ENCODE measurements at places on chromosomes 1 and 21.

- DNase-seq = no peak
Observed at GRCh38 chr1:200699871-200700270, 30.2 kb upstream of the DDX59 start.

DNA sequence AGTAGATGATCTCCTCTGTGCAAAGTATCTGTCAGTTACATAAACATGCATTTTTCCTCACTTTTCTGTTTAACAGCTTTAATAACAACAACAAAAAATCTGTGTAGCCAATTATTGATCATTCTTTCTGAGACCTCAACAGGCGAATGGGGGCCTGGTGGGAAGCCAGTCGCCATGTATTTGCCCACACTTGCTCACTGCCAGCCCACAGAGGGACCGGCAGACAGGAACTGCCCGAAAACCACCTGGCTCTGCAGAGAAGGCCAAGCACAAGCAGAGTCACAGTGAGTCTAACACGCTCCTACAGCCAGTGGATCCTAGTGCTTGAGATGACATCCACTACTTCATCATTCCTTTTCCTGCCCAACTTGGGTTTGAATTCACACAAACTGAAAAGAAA is 56.1 kb downstream of the NPHP4 start:
- DNase-seq = no peak

- no peak for DNase-seq
Observed at GRCh38 chr1:184214128-184214527, 162.6 kb downstream of the TSEN15 start.

DNA sequence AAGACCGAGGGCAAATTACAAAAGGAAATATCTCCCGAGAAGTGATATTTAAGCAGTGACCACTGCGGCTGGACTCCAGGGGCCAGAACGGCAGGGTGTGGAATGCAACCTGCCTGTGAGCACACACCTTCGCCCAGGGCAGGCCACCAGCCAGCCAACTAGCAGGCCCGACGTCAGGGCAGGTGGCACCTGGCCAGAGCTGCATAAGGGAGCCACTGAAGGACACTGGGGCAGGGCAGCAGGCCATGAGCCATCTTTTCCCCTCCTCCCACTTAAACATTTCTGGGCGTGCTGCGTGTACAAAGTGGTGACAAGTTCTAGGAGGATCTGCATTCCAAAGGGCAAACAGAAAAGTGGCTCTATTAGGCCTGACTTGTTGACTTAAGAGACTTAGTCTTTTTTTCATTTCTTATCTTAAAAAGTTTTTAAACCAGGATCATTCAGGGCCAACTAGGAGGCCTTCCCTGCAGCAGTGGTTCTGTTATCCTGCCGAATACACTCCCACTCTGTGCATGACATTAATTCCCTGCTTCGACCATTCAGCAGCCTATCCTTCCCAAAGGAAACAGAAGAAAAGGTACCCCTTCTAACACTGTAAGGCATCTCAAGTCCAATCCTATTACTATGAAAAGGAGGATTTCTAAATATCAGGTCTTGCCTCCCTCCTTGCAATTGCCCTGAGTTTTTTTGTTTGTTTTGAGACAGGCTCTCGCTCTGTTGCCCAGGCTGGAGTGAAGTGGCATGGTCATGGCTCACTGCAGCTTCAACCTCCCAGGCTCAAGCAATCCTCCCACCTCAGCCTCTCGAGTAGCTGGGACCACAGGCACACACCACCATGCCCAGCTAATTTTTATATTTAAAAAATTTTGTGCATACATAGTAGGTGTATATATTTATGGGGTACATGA is 96.3 kb downstream of the BCAR3 start:
- DNase-seq = peak; percentile 96

- peak; percentile 71 for DNase-seq
Observed at GRCh38 chr21:32772281-32773047, 909 bp upstream of the PAXBP1 start.

- no peak for DNase-seq
Observed at GRCh38 chr21:45634511-45635183, 8.9 kb upstream of the PCBP3 start.

DNA sequence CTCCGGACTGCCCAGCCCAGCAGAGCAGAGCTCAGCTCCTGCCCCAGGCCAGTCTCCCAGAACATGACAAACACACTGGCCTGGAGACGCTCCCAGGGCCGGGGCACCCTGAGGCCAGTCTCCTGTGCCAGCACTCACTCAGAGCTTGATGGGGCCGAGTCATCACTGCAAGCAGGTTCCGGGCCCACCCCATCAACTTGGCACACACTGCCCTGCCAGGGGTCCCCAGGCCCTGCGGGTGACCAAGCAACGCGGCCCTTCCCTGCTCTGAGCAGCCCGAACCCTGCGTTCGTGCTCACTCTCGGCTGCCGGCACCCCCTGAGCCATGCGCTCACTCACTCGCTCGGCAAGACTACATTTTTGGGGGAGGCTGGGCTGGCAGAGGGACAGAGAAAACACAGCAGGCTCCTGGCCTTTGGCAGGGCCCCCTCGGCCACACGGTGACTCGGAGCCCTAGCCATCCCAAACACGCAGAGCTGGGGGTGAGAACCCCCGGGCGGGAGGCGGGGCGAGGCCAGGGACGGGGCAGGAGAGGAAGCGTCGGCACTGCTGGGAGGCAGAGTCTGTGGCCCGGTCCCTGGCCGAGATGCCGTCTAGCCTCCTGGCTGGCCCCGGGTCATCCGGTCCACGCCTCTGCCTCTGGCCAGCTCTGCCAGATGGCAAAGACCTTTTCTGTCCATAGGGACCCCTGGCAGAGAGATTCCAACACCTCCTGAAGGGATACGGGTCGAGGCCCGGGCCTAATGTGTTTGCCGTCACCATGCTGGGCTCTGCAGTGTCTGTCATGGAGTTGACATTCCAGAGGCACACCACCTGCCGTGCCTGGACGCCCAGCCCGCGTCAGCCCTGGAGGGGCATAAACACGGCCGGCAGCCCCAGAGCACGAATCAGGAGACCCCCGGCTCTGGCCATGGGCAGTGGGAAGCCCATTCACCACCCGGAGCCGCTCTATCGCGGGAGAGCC is 68.0 kb downstream of the MEGF6 start:
- peak; percentile 97 for DNase-seq

DNA sequence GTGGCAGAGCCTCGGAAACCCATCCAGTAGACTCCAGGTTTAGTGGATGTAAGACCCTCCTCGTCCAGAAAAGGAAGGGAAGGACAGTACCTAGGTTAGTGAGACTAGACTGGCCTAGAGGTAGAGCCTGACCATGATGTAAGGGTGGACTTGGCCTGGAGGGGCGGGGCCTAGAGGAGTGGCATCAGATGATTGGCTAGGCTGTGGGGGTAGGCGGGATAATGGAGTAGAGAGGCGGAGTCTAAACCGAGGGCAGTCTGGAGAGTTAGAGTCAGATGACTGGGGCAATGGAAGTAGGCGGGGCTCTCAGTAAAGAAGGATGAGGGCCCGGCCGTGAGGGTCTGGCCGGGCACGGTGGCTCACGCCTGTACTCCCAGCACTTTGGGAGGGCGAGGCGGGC is 70.1 kb downstream of the EPHB2 start:
- DNase-seq = peak; percentile 76

DNA sequence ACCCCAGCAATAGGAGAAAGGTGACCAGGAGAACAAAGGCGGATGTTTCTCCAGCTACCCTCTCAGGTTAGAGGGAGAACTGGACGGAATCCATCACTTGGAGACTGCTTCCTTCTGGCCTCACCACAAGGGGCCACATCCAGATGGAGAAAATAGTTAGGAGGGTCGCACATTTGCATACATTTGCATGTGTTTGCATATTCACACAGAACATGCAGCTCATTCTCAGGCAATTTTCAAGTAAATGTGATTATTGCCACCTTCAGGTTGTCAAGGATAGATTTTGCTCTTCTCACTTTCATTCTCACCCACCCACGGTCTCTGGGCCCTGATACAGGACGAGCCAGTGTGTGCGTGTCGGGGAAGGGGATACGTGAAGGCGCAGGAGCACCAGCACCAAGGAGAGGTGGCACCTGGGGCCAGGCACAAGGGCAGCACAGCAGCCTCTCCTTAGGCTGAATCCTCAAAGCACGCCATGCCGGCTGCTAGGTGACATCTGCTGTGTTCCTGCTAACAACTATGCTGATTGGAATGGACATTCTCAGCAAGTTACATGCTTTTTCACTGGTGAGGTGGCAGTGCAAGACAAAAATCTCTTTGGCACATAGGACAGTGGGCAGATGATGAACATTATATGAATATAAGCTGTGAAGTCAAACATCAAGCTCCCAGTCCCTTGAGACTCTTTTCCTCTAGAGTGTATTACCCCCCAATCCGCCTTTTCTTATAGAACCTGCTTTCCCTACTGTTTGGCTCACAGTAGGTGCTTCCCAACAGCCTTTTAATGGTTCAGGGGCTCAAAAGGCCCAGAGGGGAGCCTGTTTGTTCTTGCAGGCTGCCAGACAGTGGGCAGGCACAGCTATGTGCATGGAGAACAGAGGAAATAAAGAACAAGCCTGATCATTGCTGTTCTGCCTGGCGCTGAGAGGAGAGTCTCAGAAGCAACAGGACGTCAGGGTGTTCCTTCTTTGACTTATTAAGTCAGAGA is 14.3 kb downstream of the ACKR1 start:
- no peak for DNase-seq

- no peak for DNase-seq
Observed at GRCh38 chr1:246680190-246680589, 44.0 kb upstream of the SCCPDH start.

GRCh38 chr1:25610822-25611630 is 5.6 kb upstream of the MAN1C1 start:
- no peak for DNase-seq

DNA sequence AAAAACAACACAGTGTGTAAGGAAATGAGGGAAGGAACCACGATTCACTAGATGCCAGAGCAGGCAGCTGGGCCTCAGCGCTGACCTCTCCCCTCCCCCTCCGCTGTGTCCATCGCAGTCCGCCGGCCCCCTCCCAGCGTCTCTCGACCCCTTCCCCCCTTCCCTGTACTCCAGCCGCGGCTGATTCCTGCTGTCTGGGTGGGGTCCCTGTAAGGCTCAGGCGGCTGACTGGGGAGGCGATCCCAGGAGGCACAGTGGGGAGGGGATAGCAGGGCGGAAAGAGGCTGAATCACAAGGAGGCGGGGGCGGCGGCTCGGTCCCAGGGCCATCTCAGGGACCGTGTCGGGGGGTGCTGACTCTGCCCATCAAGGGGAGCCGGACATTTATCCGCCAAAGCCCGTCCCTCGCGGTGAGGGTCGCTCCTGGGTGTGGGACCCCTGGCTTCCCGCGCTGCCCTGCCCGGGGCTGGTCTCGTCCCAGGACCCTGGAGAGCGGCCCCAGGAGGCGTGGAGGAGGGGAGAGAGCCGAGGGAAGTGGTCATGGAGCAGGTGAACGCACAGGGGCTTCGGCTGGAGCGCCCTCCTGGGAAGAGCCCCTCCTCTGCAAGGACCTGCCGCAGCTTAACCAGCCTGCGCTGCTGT is 241.9 kb downstream of the PTPRU start:
- DNase-seq = no peak

GRCh38 chr1:70109241-70109640 is 96.1 kb downstream of the LRRC40 start:
- no peak for DNase-seq

GRCh38 chr21:44932408-44933181 is 7.2 kb upstream of the SLX9 start:
- DNase-seq = no peak

DNA sequence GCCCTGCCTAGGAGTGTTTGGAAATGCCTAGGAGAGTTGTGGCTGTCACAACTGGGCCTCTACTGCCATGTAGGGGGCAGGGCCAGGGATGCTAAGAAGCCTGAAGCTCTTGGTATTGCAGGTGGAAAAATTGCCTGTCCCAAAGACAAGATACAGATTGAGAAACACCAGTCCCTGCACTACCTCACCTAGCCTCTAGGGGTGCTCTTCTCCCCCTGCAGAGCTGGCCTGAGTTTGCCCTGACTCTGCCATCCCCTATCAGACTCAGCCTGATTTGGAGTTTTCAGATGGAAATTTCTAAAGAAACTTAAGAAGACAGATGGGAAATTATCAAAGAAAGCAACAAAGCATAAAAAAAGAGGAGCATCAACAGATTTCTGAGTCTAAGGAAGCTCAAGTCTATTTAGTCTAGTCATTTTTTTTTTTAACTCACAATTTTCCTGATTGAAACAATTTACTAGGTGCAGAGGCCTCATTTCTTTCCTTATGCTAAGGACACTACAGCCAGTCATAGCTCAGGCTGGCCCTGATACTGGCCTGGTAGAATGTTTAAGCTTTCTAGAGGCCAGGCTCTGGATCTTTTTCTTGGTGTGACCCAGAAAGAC is 61.4 kb upstream of the LRRN2 start:
- peak; percentile 59 for DNase-seq

DNA sequence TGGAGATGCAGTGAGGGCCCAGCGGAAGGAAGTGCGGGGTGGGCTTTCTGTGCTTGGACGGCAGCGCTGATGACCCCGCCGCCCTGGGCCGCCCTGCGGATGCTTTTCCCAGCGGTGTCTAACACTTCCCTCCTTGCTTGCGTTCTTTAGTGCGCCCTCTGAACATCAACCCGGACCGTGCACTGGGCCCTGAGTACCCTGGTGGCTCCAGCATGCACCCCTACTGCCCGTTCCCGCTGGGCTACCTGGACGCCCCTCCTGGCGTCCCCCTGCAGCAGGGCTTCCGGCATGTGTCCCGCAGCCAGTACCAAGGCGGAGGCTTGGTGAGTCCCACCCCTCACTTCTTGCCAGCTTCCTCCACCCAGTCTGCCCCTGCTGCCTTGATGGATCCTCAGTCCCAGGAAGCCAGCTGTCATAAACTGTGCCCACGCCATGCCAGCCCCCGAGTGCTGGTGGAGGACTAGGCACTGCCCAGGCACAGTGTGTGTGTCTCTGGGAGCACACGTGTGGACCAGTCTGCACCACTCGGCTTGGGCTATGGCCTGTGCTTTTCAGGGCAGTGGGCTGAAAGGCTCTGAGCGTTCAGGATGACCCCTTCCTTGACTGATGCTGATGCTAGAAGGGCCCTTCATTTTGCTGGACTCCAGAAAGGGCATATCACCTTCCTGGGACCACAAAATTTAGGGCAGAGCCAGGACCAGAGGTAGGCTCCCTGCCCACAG is 2.3 kb downstream of the DMRTB1 start:
- DNase-seq = no peak

GRCh38 chr1:86387916-86388627 is 8.1 kb downstream of the ODF2L start:
- DNase-seq = no peak

DNA sequence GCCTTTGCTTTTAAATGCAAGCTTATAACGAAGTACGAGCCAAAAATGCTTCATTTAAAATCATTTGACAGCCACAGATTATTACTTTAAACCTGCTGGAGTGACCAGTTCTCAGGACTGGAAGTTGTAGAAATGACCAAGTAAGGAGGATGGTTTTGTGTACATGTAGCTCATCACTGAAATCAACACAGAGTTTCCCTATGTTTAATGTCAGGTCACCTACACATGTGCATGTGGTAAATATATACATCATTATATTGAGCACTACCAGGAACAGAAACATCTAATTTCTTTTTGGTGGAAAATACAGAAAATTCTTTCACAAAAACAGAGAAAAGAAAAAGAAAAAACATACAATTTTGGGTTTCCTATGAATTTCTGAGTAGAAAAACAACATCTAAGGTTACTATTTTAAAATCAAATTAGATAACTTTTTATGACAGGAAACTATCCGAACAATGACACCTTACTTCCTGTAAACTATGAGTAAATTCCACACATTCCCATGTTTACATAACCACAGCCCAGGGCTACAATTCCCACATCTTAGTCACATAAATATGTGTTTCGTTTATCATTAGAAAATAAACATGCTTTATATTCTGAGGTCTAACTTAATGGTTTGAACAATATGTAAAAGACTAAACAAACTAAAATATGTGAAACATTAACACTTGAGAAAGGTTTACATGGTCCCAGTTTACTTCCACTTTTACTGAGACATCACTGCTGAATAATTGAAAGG is 73.6 kb downstream of the ZNF281 start:
- peak; percentile 97 for DNase-seq

Data from trophoblast cell (in vitro differentiated cells and primary cell).